ENCODE measurements at places on chromosomes 12 and 14.
A peak's percentile ranks its signal among the peaks of the same experiment; 100 is the strongest.

DNA sequence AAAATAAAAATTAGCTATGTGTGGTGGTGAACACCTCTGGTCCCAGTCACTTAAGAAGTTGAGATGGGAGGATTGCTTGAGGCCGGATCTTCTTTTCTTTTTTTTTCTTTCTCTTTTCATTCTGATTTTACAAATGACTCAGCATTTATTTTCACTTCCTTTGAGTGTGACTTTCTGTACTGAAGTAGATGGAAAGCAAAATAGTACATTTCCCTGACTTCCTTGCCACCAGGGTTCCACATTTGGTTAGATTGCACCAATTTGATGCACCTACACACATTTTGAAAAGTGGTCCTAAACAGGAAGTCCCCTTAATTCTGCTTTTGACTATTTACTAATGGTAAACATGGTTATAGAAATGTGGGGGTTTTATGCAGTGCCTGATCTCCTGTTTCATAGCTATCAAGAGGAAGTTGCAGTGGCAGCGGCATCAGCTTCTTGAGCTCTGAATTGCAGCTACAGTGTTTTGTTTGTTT is 13.0 kb upstream of the LEMD3 start:
- no peak for DNase-seq

DNA sequence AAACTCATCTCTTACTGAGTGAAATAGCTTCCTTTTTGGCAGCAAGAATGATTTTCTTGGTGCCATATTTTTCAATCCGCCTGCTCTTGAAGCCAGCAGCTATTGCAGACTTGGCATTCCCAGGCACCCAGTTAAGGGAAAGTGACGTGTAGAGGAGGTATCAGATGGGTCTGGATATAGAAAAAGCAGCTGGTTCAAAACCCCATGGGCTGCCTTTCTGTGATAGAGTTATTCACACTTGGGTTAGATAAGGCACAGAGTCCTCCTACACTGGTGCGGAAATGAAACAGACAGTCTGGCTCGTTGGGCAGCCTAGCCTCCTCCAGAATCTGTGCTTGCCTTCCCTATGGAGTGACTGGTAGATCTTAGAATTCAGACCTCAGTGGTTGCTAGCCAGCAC is 62.2 kb downstream of the PTPN11 start:
- no peak for DNase-seq

DNA sequence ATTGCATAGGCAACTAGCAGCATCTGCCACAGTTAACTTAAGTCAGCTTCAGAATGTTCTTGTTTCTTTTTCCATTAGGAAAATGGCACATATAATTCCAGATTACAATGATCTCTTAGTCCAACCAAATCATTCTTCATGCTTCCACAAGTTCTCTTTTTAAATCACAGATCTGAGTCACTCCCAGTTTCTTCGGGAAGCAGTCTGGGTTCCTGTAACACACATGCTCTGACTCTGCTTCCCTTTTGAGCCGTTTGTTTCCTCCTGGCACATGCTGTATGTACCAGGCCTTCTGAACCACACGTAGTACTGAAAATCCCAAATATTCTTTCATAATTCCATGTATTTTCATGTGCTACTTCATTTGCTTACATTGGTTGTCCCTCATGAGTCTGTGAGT is 388.8 kb upstream of the PDE3A start:
- DNase-seq: no peak

DNA sequence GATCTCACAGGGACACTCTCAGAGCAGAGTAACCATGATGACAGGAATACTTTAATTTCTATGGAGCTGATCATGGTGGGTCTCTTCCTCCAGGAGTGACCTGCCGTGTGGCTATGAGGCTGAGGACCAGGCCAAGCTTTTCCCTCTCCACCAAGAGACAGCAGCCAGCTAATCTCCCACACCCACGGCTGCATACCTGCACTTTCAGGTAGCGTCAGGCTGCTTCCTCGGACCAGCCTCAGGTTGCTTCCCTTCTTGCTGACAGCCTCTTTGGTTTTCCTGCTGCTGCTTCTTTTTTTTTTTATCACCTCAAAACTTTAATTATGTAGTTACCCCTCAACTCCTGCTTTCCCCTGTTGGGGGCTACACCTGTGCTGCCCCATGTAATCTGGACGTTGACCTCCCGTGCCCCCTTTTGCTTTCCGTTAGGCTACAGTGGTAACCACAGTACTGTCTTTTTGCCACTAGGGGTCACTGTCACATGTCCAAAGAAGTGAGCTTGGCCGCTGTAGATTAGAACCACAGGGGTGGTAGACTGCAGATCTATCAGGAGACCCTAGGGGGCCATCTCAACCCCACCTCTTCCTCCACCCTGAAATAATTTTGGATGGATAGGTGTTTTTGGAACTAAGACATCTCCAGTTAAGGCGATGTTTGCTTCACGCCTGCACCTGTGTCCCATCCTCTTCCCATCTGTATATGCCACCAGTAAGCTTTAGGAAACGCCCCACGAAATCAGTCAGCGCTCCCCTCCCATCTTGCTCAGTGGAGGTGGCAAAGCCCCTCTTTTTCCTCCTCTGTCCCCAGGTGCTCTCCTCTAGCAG is 7.8 kb upstream of the PIP4K2C start:
- peak; percentile 73 for DNase-seq

GRCh38 chr12:16603260-16603915 is 2.6 kb downstream of the LMO3 start:
- DNase-seq: no peak

GRCh38 chr14:71143381-71144290 is 236.4 kb downstream of the PCNX1 start:
- DNase-seq: no peak

DNA sequence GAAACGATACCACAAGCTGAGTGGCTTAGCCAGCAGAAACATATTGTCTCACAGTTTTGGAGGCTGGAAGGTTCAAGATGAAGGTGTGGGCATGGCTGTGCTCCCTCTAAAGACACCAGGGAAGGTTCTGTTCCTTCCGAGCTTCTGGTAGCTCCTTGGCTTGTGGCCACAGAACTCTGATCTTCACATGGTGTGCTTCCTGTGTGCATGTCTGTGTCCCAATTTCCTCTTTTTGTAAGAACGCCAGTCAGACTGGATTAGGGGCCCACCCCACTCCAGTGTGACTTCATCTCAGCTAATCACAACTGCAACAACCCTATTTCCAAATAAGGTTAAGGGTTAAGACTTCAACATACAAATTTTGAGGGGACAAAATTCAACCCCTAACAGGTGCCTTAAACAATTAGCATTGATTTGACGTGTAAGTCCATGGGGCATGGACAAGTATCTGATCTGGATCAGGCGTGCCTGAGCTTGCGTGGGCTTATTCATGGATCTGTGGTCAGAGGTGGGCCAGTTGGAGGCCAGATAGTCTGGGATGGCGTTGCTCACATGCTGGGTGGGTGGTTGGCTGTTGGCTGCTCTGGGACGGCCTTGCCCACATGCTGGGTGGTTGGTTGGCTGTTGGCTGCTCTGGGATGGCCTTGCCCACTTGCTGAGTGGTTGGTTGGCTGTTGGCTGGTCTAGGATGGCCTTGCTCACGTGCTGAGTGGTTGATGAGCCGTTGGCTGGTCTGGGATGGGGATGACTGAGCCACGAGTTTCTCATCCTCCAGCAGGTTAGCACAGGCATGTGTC is 88.5 kb downstream of the LGMN start:
- peak; percentile 26 for DNase-seq

DNA sequence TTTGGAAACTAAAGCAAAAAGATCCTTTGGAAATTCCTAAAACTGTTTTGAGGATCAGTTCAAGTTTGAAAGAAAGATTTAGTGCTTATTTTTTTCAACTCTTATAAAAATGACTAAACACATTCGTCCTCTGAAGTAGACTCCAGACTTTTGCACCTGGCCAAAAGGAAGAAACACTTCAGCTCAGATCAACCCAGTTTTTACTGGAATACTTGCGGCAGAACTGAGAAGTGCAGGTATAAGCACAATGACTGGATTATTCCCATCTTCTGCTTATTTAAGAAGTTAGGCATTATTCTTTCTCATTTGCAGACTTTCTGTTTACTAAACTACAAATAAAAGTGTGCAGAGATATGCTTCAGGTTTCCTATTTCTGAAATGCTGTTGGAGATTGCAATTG is 41.9 kb downstream of the PDE6H start:
- no peak for DNase-seq

GRCh38 chr12:44603701-44604100 is 272.4 kb downstream of the NELL2 start:
- no peak for DNase-seq

DNA sequence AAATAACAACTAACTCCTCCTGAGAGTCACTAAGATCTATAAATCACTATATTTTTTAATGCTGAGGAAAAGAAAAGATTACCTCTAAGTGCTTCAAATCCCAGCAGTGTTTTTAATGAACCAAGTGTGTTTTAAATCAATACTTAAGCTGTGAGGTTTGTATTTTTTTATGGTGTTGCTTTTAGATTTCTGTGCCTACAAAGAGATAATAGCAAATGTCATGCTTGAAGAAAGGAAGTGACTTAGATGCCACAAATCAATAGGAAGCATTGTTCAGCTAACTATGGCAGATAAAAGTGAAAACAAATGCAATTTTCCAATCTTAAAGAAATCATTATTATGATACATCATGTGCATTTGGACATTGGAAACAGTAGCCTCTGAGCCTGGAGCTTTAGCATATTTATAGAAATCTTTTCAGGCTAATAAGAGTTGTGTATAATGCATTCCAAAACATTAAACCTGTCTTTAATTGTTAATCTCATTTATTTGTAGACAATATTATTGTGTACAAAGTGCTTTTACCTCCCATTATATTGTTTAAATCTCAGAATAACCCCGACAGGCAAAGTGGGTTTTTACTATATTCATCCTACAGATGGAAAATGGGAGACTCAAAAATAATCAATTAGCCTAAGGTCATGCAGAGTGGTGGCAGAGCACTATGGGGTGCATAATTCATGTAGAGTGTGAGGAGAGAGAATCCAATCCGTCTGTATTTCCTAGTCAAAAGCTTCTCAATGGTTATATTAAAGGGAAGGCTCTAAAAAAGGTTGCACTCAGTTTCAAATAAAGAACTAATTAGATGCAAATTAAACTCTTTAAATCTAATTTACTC is 486.2 kb downstream of the NAV3 start:
- no peak for DNase-seq

DNA sequence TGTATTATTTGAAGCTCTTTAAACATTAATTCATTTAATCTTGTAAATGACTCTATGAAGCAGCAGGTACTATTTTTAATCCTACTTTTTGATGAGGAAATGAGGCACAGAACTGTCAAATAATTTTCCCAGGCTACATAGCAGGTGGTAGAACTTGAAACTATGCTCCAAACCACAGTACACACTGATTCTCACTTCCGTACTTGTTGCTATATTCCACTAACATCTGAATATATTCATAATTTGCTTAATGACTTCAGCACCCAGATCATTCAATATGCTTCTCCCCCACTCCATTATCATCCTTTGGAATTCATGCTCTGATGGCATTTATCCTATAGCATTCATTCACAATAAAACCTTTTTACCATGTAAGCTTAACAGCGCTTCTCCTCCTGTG is 4.9 kb downstream of the ERGIC2 start:
- DNase-seq: no peak

- no peak for DNase-seq
Observed at GRCh38 chr14:63214417-63215196, 10.4 kb downstream of the RHOJ start.

GRCh38 chr12:95790033-95790916 is at the start of gene NTN4:
Gene NTN4 (minus strand): TSS chr12:95790764. CDS start chr12:95790309, 455 bp downstream.
- DNase-seq: no peak

DNA sequence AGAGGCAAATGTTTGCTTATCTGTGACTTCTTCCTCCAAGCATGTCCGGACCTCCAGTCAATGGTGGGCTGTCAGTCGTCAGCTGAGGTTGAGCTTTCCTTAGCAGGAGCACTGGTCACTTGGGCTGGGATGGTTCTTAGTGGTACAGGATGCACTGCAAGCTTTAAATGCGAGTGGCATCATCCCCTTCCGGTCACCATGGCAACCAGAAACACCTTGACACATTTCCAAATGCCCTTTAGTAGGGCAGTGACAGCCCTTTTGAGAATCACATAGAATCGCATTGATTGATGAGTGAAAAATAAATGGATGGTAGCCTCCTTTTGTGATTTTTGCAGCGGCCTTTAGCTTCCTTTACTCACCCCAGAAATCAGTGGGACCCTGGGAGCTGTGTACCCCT is 24.1 kb downstream of the NTF3 start:
- DNase-seq: no peak

- DNase-seq: no peak
Observed at GRCh38 chr12:18428416-18428815, 167.1 kb downstream of the PIK3C2G start.

DNA sequence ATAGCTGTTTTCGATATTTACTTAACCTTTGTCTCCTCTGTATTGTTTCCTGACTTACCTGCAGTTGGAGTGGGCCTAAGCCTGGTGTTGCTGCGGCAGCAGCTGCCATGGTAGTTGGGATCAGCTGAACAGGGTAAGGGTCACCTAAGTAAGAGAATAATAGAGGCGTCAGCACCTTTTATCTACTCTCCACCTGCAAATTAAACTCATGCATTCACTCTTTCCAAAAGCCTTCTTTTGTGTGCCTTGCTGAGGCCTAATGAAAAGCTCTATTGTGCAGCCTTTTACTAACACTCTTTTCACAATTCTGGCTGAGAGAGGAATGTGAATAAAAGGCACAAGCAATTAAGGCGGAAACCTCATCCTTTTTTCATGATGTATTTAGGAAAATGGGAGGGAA is 308.7 kb downstream of the SOX5 start:
- no peak for DNase-seq

- no peak for DNase-seq
Observed at GRCh38 chr14:86639146-86639545, 1109.2 kb downstream of the FLRT2 start.

GRCh38 chr12:21962236-21962635 is 21.0 kb upstream of the ABCC9 start:
- no peak for DNase-seq

- DNase-seq: no peak
Observed at GRCh38 chr14:59195912-59196311, 7.4 kb downstream of the DAAM1 start.

GRCh38 chr14:53047307-53048069 is 96.6 kb upstream of the FERMT2 start:
- no peak for DNase-seq

DNA sequence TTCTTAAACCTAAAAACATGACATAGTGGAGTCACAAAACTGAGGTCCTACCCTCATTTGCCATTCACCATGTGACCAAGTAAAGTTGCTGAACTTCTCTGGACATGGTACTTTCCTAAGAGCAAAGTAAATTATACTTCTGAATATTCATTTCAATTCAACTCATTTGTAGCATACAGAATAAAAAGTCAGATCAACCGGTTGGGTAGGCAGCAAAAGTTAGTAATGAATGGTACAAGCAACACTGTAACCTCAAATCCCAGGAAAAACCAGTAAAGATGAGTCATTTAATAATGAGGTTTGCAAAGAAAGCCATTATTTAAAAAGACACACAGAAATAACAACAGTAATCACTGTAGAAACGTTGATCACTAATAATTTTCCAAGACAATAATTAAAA is 8.7 kb downstream of the POLE2 start:
- no peak for DNase-seq

- DNase-seq: peak; percentile 96
Observed at GRCh38 chr12:31715283-31715825, 13.5 kb downstream of the AMN1 start.

GRCh38 chr12:50572287-50572686 is 67.5 kb downstream of the DIP2B start:
- DNase-seq: peak; percentile 50
